ENCODE measurements at places on chromosomes 6 and 20.

DNA sequence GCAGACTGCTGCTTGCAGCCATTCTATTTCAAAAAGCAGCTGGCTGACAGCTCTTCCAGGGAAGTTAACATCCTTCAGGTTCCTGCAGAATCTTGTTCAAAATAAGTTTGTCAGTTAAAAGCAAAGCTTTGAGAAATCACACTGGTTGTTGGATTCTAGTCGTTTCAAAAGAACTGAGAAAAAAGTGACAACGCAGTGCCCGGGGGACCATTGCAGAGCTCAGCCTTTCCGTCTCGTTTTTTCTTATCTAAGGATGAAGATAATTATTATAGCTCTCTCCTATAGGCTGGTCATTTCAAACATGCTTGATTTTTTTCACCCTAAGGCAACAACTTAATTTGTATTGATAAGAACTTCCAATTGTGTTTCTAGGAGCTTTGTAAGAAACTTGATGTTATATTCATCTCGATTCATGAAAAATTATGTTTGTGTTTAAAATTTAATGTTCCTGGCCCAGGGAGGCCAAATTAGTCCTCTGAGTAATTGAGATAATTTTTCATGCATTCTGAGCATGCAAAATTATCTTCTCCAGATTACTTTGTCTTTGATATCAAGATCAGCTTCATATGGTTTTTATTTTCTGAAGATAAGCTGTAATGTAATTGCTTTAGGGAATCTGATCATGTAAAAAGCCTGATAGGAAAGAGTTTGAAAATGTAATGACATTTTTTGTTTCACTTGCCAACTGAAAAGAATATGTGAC is 58.4 kb downstream of the SNAP25 start:
- no peak for DNase-seq

DNA sequence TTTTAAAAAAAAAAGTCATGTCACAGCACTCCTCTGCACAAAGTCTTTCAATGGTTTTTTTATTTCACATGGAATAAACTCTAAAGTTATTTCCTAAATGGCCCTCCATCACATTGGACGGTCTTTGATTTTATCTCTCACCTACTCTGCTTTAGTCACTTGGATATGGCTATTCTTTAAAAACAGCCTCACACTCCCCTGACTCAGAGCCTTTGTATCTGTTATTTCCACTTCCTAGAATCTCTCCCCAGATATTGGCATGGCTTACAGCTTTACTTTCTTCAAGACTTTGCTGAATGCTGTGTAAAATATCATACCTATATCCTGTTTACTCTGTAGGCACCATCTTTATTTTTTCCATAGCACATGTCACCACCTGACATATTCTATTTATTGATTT is 194.7 kb upstream of the MCHR2 start:
- DNase-seq: no peak

GRCh38 chr6:76790881-76791280 is 672.4 kb downstream of the HTR1B start:
- DNase-seq: no peak

GRCh38 chr6:137272403-137272802 is 53.2 kb upstream of the IFNGR1 start:
- DNase-seq: no peak

DNA sequence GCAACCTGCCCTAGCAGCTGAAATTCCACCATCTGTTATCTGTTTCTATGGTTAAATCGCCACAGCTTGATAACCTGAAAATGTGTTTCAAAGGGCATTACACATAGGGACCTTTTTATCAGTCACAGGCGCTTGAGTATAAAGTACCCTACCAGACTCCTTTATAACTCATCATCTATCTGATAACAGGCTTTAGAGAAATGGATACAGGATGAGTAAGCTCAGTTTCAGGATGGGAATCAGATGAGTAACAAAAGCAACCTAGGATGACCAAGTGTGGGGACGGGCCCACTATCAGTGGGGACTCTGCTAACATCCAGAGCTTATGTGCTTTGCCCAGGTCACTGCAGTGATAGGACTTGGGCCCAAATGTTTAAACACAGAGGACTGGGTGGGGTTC is 75.6 kb downstream of the PRND start:
- DNase-seq: no peak

DNA sequence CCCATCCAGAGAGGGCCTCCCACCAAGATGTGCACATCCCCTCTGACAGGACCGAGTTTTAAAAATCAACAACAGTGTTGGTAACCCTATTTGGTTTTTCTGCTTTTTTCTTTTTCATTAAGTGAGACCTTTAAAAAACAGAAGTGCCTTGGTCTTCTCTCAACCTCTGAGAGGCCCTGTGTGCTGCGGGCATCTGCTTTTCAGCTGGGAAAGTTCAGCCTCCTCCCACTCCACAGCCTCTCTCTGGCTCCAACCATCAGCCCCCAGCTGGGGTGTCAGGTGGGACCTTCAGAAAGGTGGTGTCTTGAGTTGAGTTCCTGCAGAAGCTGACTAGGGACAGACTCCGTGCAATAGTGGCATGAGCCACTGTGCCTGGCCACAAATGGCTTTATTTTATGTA is 64.6 kb upstream of the ZMYND8 start:
- no peak for DNase-seq

DNA sequence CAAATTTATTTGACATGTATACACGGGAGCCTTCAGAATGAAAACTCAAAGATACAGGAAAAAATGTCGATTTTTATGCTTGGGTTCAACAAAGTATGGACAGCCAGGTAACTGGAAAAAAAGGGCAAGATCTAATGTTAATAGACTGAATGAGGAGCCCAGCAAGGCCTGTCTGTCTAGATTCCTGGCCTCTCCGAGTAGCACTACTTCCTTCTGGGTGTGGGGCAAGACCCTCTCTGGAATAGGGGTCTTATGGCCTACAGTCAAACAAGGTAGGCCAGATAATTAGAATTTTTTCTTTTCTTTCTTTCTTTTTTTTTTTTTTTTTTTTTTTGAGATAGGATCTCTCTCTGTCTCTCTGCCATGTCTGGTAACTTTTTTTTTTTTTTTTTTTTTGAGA is 113.4 kb upstream of the SHLD1 start:
- DNase-seq: no peak

- no peak for DNase-seq
Measured at GRCh38 chr20:805713-806112, 27.8 kb upstream of the FAM110A start.

Measured in activated CD8-positive, alpha-beta memory T cell treated with anti-CD3 and anti-CD28 coated beads for 48 hours (primary cell).